ENCODE measurements at places on chromosomes 13 and 19. TPM values are rescaled to one million over a fixed set of nuclear protein-coding genes. Genes with fewer than 3 reads are reported as not detected.

FAAP24 gene
- total RNA-seq: not detected

SGTA gene
- 114 TPM for total RNA-seq

PGLYRP2 gene
- total RNA-seq: not detected

TMEM145 gene
- total RNA-seq: not detected

ICAM3 gene
- total RNA-seq: 2.5 TPM

VPS36 gene
- 46.2 TPM for total RNA-seq

TSPAN16 gene
- not detected for total RNA-seq

KASH5 gene
- total RNA-seq: not detected

ZNF154 gene
- total RNA-seq: 0.49 TPM

PSG7 gene
- not detected for total RNA-seq

OR7A5 gene
- total RNA-seq: not detected

TMEM150B gene
- 0.40 TPM for total RNA-seq

GRCh38 chr19:54345938-54346386 is 7.0 kb upstream of the LILRA4 start:
- no peaks in the 10 kb centered on the region for H3K4me1 ChIP-seq
- no peaks in the 10 kb centered on the region for H3K36me3 ChIP-seq
- H3K27ac ChIP-seq: no peak overlapping the region
- no peaks in the 10 kb centered on the region for H3K27me3 ChIP-seq

DNA sequence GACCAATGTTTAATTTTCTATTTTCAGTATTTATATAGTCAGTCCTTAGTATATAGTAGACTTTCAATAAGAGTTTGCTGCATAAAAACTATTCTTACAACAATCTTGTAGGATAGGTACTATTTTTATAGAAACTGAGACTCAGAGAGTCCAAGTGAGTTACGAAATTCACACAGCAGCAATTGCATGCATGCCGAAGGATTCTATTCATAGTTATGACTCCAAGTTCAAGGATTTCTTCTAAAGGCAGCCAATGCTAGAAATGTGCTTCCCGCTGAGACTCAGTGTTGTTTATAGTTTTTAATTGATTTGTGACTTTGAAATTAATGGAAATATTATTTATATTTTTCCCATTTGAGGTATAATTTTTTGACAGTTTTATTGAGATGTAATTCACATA is 62.7 kb upstream of the CSNK1A1L start:
- H3K4me3 ChIP-seq: no peak overlapping the region
- H3K27ac ChIP-seq: no peak overlapping the region
- no peaks in the 10 kb centered on the region for H3K36me3 ChIP-seq
- H3K27me3 ChIP-seq: no peaks in the 10 kb centered on the region

DNA sequence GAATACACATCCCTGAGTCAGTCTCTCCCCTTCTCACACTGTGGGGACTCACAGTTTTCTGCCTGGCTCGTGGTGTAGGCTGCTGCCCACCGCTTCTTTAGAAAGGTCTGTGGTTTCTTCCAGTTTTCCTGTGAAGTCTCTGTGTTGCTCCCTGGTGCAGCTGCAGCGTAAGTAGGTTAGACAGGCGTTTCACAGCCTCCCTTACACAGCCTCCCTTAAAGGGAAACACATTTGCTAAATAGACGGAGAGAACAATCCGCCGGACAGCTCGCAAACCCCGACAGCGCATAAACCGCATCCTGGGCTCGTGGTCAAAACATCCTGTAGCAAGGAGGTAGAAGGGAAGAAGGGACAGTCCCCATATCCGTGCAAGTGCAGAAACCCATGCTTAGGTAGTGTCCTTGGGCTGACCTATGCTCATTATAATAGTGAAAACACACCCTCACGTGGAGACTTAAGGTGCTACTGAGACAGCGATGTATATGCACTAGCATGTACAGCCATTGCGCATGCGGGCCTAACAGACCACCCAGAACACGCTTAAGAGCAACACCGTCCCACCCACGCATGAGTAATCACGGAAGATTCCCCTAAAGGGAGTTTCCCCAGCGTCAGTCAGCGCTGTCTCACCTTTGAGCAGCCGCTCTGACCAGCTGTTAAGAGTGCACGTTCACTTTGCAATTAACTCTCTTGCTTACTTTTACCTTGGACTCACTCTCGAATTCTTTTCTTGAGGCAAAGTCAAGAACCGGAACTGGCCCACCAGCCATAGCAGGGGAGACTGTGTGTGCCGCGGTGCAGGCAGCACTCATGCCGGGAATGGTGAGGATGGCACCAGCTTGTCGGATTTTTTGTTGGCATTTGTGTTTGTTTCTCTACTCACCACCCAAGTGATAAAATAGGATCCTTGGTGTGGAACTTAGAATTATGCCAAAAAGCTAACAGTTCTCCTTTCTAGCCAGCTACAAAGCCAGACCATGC is 16.6 kb downstream of the SIGLEC8 start:
- no peaks in the 10 kb centered on the region for H3K36me3 ChIP-seq
- H3K27ac ChIP-seq: no peak overlapping the region
- H3K4me1 ChIP-seq: no peaks in the 10 kb centered on the region

DNA sequence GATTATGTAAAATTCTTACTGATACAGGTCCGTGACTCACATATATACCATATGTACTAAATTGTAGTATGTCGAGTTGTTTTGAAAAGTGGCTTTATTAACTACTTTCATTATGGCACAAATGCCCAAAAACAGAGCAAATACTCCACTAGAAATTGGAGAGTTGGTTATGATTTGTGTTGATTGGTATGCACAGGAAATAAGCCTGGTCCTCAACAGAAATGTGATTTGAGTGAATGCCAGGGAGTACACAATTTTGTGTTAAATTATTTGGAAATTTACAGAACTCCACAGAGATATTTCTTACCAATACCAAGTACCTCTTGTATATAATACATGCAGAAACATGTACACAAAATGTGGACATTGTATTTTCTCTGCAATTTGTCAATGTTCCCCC is 676.7 kb downstream of the PCDH9 start:
- no peak overlapping the region for H3K27ac ChIP-seq
- no peaks in the 10 kb centered on the region for H3K36me3 ChIP-seq
- DNase-seq: no peak
- no peak overlapping the region for H3K4me3 ChIP-seq

DNA sequence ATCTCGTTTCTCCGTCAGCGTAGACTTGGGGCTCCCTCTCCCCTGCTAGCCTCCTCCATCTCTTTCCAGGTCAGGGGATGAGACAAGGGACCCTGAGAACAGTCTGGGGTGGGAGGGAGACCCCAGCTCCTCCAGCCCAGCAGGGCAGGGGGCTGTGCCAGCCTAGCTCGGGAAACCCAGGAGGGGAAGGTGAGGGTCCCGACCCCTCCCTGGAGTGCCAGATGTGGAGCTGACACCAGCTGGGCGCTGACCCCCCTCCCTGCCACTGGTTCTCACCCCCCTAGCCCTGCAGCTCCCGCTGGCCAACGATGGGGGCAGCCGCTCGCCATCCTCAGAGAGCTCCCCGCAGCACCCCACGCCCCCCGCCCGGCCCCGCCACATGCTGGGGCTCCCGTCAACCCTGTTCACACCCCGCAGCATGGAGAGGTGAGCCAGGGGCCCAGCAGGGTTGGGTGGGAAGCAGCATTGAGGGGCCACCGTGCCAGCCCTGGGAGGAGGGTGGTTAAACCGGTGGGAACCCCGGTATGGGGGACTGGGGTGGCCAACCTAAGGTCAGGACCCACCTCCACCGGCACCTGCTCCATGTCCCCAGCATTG is 5.1 kb upstream of the TGFBR3L start:
- H3K4me1 ChIP-seq: peaks cover 10% of the 10 kb centered on the region
- H3K27me3 ChIP-seq: no peaks in the 10 kb centered on the region
- DNase-seq: no peak
- no peak overlapping the region for H3K4me3 ChIP-seq

- no peak overlapping the region for H3K27ac ChIP-seq
- H3K27me3 ChIP-seq: no peaks in the 10 kb centered on the region
- no peaks in the 10 kb centered on the region for H3K4me1 ChIP-seq
- no peak overlapping the region for H3K4me3 ChIP-seq
- no peak for DNase-seq
These were observed 15.4 kb upstream of the DHDH start for GRCh38 chr19:48918071-48918470.

- peaks cover 3% of the 10 kb centered on the region for H3K4me1 ChIP-seq
- DNase-seq: no peak
- peak overlapping the region; percentile 33 for H3K27ac ChIP-seq
- no peaks in the 10 kb centered on the region for H3K27me3 ChIP-seq
- no peaks in the 10 kb centered on the region for H3K36me3 ChIP-seq
- H3K4me3 ChIP-seq: peak overlapping the region; percentile 40
These were observed 1.1 kb downstream of the CNN1 start for GRCh38 chr19:11539495-11540365.

- H3K4me1 ChIP-seq: no peaks in the 10 kb centered on the region
- H3K27me3 ChIP-seq: no peaks in the 10 kb centered on the region
- no peak overlapping the region for H3K4me3 ChIP-seq
- no peak overlapping the region for H3K27ac ChIP-seq
These were observed 3.1 kb upstream of the TNFSF13B start for GRCh38 chr13:108266321-108266990.

DNA sequence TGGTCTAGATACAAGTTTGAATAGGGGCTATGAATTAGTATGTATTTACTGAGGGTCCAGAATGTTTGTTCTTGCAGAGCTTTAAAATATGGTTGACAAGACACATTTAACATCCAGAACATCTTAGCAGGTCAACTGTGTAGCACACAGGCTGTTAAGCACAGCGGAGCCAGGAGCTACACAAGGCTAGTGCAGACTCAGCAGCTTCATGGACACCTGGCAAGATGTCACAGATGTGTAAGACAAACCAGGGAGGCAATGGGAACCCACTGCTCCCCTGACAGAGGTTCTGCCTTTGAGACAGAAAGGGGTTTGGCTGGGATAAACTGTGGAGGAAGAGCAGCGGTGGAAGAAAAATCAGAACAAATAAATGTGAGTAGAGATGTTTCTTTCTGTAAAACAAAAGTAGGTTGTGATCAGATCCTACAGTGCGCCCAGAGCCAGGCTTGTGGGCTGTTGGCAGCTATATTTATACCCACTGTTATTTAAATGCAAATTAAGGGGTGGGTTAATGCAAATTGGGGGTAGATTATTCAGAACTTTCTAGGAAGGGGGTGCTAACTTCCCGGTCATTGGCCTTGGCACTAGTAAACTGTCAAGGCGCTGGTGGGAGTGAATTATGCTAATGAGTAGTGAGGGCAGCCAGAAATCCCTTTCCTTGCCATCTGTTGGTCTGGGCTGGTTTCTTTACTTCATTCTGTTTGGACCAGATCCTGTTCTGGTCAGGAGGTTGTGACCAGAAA is 33.0 kb downstream of the MIPEP start:
- H3K27ac ChIP-seq: no peak overlapping the region
- no peak for DNase-seq
- H3K4me1 ChIP-seq: no peaks in the 10 kb centered on the region
- H3K4me3 ChIP-seq: no peak overlapping the region

DNA sequence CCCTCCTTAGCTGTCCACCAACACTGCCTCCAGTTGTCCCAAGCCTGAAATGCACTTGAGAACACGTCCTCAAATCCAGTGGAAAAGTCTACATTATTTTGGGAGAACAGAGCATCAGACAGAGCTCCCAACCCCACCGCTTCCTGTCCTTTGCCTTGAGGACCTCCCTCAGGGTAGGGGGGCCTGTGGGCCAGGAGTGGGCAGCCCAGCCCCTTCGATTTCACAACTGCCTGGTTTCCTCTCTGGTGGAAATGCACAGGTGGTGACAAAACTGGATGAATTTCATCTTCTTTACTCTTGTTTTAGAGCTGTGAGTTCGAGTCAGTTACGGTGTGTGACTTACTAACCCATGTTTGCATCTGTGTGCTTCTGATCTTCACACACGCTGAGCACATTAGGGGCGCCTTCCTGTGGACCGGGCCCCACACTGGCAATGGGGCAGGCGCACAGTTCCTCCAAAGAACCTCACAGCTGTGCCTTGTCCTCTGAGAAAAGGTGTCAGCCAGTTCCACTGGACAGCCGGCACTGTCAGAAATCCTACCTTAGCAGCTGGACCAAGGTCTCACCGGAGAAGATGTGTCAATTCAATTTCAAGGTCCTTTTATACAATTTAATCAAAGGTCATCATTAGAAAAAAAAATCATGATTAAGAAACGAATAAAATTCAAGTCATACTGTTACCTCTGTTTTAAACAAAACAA is 80.2 kb downstream of the IRS2 start:
- no peak for DNase-seq
- no peak overlapping the region for H3K27ac ChIP-seq
- no peaks in the 10 kb centered on the region for H3K36me3 ChIP-seq
- H3K4me1 ChIP-seq: no peaks in the 10 kb centered on the region
- H3K27me3 ChIP-seq: no peaks in the 10 kb centered on the region
- no peak overlapping the region for H3K4me3 ChIP-seq

DNA sequence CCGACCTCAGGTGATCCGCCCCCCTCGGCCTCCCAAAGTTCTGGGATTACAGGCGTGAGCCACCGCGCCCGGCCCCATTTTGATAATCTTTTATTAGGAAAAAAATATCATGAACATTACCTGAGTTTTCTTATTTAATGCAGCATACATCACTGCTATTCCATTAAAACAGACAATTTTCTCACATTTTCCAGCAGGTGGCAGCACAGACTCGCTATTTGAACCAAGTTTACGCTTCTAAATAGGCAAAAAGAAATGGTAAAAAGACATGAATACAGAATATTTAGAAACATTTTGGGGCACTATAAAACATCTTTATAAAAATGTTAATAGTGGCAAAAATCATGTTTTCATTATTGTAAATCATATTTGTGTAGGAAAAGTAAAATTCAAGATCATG is 903.1 kb downstream of the SLITRK6 start:
- H3K36me3 ChIP-seq: no peaks in the 10 kb centered on the region
- H3K4me1 ChIP-seq: no peaks in the 10 kb centered on the region

GRCh38 chr13:64855506-64855905 is 2374.6 kb downstream of the PCDH9 start:
- H3K4me3 ChIP-seq: no peak overlapping the region
- no peak overlapping the region for H3K27ac ChIP-seq
- H3K36me3 ChIP-seq: no peaks in the 10 kb centered on the region
- no peaks in the 10 kb centered on the region for H3K27me3 ChIP-seq
- H3K4me1 ChIP-seq: no peaks in the 10 kb centered on the region

DNA sequence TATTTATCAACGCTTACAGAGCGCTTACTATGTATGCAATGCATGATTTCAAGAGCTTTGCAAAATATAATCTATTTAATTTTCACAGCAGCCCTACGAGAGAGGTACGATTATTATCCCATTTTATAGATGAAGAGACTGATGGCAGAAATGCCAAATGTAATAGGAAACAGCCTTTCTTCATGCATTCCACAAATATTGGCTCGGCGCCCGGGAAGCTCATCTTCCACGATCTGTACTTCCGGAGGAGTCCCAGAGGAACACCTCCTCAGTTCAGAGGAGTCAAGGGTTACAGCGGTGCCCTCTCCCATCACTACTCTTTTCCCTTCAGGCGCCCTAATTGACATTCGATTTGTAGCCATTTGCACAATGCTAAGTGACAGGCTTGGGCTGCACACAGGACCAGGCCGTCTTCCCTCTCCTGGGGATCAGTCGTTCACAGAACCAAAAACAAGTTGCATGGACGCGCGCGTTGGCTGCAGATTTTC is 1.1 kb upstream of the ARHGAP35 start:
- H3K4me3 ChIP-seq: peak overlapping the region; percentile 80
- DNase-seq: peak; percentile 52
- H3K27ac ChIP-seq: peak overlapping the region; percentile 94
- no peaks in the 10 kb centered on the region for H3K27me3 ChIP-seq
- peaks cover 47% of the 10 kb centered on the region for H3K4me1 ChIP-seq

GRCh38 chr13:113493315-113493951 is 2.9 kb upstream of the DCUN1D2 start:
- no peak for DNase-seq
- peak overlapping the region; percentile 65 for H3K27ac ChIP-seq
- peaks cover 31% of the 10 kb centered on the region for H3K4me1 ChIP-seq
- H3K27me3 ChIP-seq: no peaks in the 10 kb centered on the region
- no peaks in the 10 kb centered on the region for H3K36me3 ChIP-seq
- H3K4me3 ChIP-seq: no peak overlapping the region

Measured in gastrocnemius medialis (tissue), 4 donors.